NAMALWA (cell line): ENCODE measurements at places on chromosomes 4 and X.

GRCh38 chr4:139245590-139245989 lies 34.4 kb downstream of the MGARP start:
- DNase-seq: no peak

DNA sequence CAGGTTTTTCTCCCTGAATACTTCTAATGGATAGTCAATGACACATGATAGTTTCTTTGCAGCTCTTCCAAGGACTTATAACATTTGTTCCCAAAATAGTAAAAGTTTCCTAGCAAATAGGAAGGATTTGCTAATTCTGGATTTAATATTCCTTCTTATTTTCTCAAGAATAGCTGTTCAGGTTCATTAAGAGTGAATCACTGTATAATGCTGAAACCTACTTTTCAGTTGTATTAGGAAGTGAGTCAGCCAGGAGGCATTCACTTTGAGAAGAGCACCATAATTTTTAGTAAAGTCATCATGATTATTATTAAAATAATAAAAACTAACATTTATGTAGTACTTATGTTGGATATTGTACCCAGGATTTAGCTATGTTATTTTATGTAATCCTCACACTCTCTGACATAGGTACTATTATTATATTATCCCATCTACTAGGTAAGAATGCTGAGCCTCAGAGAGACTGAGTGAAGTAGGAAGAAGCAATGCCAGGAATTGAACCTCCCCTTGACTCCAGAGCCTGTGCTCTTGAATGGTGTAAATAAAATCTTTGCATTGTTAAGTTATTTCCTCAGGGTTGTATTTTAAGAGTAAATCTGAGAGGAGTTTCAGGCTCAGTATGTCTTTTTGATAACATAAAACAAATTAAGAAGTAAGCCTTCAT lies 114.8 kb downstream of the REELD1 start:
- DNase-seq: no peak

- no peak for DNase-seq
Observed at GRCh38 chr4:92104506-92104905, 199.3 kb upstream of the GRID2 start.

GRCh38 chrX:30653415-30654131 lies at the start of gene GK:
GK (plus strand) TSS chrX:30653423; CDS start chrX:30653538, 115 bp downstream.
- peak; percentile 24 for DNase-seq

GRCh38 chr4:152972821-152973628 lies 36.9 kb downstream of the FHDC1 start:
- DNase-seq: no peak

DNA sequence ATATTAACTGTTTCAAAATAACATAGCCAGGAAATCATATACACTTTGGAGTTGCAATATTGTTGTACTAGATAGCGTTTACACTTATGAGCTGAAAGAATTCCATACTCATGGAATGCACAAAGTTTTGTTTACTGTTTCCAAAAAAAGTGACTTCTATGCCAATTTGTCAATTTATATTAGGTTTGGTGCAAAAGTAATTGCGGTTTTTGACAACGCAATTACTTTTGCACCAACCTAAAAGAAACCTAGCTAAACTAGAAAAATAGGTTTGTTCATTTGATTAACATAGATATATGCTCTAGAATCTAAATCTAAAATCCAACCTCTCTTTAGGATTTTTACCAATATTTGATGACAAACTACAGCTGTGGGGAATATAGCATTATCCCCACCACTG lies 15.2 kb downstream of the RXFP1 start:
- DNase-seq: no peak

DNA sequence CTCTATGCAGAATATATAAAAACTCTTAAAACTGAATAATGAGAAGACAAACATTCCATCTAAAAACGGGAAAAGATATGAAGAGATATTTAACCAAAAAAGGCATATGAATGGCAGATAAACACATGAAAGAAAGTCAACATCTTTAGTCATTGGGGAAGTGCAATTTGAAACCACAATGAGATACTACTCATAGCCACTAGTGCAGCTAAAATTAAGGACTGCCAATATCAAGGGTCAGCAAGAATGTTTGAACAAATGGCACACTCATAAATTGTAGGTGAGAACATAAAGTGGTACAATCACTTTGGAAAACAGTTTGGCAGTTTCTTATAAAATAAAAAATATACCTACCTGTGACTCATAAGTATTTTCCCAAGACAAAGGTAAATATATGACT lies 534.9 kb upstream of the DIPK2B start:
- DNase-seq: no peak

- no peak for DNase-seq
Observed at GRCh38 chrX:10564484-10564883, 55.9 kb downstream of the MID1 start.

GRCh38 chr4:185716141-185716551 lies 95.8 kb downstream of the SORBS2 start:
- DNase-seq: no peak

- no peak for DNase-seq
Observed at GRCh38 chrX:155745792-155746191, 133.0 kb upstream of the TMLHE start.

- peak; percentile 43 for DNase-seq
Observed at GRCh38 chr4:163191999-163192398, 25.3 kb upstream of the NAF1 start.

GRCh38 chr4:47876310-47876709 lies 38.1 kb downstream of the NFXL1 start:
- no peak for DNase-seq

GRCh38 chrX:9466124-9466495 lies 1.3 kb downstream of the TBL1X start:
- DNase-seq: no peak

GRCh38 chrX:8103655-8104054 lies 67.4 kb downstream of the VCX2 start:
- DNase-seq: no peak

GRCh38 chr4:82906469-82906868 lies 5.9 kb downstream of the THAP9 start:
- no peak for DNase-seq

GRCh38 chrX:71619986-71620385 lies 1.7 kb upstream of the CXCR3 start:
- no peak for DNase-seq

GRCh38 chrX:9482837-9483236 lies 18.0 kb downstream of the TBL1X start:
- no peak for DNase-seq

DNA sequence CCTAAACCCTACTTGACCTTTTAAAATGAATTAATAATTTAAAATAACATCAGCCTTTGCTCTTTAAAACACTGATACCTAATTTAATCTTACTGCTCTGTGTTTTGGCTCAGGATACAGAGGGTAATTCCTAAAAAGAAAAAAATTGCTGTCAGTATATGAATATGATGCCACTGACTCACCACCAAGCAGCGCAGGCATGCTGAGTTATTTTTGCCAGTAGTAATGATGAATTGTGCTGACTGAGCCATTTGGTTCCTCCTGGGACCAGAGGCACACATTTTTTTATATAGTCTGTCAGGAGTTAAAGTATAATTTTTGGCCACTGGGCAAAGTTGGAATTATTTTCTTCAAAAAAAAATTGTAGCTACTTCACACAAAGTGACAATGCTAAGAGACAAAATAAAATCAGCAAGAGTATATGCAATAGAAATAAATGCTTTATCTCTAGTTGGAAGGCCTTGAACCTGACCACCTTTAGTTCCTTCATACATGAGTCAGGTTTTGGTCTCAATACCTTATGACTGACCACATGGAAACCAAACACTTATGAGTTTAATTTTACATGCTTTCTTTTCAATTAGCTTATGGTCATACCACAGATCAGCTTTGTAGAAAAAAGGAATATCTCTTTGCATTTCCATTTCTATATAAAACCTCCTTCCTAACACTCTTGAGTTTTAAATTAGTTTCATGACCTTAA lies 115.1 kb downstream of the PPP3CA start:
- DNase-seq: no peak

GRCh38 chr4:145302725-145303124 lies 122.3 kb upstream of the OTUD4 start:
- no peak for DNase-seq

- DNase-seq: no peak
Observed at GRCh38 chr4:41429280-41429669, 108.7 kb upstream of the LIMCH1 start.

- DNase-seq: no peak
Observed at GRCh38 chrX:125202591-125203248, 117.0 kb upstream of the TEX13C start.

- DNase-seq: no peak
Observed at GRCh38 chr4:128840711-128841318, 31.3 kb downstream of the JADE1 start.

DNA sequence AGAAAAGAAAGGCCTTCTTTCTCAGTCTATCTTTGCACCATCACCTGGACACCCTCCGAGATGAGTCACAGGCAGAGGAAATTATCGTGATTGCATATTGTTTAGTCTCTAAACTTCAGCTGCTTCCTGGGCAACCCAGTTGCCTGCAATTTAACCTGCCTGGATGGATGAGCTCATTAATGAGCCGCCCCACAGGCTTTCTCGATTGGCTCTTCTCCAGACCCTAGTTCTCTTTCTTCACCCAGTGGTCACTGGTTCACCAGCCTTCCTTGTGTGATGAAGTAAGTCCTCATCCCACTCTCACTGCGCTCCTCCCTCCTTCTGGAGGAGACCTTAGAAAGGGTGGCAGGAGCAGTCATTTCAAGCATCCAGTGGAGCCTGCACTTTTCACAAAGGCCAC lies 94.4 kb downstream of the SOWAHB start:
- DNase-seq: no peak

GRCh38 chr4:37812713-37813112 lies 13.8 kb upstream of the PGM2 start:
- DNase-seq: no peak

DNA sequence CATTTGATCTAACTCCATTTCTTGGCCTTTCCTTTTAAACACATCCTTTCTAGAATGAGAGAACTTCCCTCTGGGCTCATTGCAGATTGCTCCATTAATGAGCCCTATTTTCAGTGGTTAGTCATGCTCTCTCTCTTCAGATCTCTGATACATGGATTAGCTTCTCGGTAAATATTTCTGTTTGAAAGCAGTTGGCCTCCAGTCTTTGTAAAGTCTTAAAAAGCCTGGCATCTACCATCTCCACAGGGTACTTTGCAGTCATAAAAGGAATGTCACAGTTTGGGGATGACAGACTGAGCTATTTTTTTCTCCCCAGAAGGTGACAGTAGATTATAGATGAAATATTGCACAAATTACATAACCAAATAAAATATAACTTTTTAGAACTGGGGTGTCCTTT lies 72.7 kb downstream of the UNC5C start:
- DNase-seq: no peak

DNA sequence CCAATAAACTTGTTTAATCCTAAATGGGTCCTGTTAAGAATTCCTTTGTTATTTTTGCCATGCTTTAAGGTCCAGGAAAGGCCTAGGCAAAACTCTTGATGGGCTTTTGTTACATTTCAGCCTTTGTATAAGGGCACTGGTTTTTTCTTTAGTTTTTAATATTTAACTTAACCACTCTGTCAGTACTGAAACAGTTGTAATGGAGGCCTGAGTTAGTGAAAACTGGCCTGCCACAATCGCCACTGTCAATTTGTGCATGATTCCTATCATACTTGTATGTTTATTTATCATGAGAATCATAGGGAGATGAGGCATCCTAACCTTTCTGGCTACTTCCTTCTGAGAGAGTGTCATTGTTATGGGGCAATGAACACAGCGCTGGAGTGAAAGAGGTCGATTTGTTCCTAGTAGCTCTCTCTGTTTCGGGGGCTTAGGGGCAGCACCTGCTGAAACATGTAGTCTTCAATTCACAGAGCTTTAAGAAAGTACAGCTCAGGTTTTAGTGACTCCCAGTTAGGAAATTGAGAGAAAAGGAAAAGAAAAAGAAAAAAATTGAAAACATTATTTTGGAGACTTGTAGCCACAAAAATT lies 393.8 kb upstream of the FSTL5 start:
- DNase-seq: no peak

DNA sequence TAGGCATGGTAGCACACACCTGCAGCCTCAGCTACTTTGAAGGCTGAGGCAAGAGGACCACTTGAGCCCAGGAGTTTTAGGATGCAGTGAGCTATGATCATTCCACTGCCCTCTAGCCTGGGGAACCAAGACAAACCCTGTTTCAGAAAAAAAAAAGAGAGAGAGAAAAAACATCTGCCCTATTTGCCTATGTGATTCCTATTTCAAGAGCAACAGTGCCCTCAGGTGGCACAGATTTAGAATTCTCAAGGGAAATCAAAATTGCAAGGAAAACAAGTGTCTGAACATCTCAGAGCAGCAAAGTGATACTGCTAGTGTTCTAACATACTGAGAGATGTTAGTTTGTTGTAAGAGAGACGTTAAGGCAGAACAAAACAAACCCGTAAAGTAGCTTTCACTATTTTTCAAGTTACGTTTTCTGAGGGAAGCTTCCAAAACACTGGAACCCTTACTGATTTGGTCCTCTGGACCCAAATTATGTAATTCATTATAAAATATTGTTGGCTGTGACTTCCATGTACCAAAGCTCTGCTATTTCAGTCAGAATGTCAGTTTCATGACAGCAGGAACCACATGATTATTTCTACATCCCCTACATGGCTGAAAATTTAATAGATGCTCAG lies 7.9 kb downstream of the BDH2 start:
- peak; percentile 93 for DNase-seq

- no peak for DNase-seq
Observed at GRCh38 chr4:103904123-103904522, 184.3 kb upstream of the TACR3 start.

- DNase-seq: peak; percentile 47
Observed at GRCh38 chr4:32775049-32775448, 2054.9 kb downstream of the PCDH7 start.

- DNase-seq: no peak
Observed at GRCh38 chr4:120085705-120086104, 19.1 kb upstream of the MAD2L1 start.

GRCh38 chr4:18840481-18840880 lies 818.9 kb upstream of the LCORL start:
- no peak for DNase-seq

GRCh38 chr4:165011403-165011802 lies 20.4 kb upstream of the TRIM60 start:
- DNase-seq: no peak

DNA sequence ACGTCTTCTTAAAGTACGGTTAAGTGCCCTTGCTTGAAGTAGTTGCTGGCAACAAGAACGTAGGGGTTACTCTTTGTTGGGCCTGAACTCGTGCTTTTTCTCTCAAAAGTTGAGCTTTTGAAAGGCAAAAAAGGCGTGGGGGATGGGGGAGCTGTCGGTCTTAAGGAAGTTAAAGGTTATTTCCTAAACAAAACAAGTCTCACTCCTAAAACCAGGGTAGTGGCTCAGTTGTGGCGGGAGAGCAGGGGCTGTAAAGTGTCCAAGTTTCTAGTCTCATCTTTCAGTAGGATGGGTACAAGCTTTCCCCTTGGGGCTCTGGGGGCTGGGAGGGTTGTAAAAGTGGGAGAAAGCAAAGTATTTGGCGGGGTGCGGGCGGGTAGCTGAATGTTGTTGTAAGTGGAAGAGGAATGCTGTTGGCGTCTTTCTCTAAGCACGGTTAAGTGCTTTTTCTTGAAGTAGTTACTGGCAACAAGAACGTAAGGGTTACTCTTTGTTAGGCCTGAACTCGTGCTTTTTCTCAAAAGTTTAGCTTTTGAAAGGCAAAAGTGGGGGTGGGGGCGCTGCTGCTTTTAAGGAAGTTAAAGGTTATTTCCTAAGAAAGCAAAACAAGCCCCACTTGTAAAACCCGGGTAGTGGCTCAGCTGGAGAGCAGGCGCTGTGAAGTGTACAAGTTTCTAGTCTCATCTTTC lies 904 bp upstream of the WDR1 start:
- DNase-seq: peak; percentile 67

- no peak for DNase-seq
Observed at GRCh38 chr4:139509727-139510410, 46.1 kb downstream of the SETD7 start.
